Left renal pelvis (tissue), 4 donors: ENCODE measurements at places on chromosomes 6 and 20.

DNA sequence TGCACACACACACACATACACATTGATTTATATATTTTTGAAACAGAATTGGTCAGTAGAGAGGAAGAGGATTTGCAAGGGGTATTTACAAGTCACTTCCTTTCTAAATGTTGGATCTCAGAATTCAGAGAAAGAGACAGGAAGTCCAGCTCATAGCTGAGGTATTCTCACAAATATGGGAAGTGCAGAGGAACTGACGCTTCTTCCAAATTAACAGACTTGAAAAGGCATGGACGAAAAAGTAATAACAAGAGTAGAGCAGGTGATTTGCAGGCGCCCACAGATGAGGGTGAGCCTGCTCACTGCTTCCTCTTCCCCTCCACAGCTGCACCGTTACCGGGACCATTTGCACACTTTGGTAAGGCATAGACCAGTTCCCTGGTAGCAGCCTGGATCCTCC lies 246.4 kb downstream of the PHACTR1 start:
- no peak for DNase-seq

DNA sequence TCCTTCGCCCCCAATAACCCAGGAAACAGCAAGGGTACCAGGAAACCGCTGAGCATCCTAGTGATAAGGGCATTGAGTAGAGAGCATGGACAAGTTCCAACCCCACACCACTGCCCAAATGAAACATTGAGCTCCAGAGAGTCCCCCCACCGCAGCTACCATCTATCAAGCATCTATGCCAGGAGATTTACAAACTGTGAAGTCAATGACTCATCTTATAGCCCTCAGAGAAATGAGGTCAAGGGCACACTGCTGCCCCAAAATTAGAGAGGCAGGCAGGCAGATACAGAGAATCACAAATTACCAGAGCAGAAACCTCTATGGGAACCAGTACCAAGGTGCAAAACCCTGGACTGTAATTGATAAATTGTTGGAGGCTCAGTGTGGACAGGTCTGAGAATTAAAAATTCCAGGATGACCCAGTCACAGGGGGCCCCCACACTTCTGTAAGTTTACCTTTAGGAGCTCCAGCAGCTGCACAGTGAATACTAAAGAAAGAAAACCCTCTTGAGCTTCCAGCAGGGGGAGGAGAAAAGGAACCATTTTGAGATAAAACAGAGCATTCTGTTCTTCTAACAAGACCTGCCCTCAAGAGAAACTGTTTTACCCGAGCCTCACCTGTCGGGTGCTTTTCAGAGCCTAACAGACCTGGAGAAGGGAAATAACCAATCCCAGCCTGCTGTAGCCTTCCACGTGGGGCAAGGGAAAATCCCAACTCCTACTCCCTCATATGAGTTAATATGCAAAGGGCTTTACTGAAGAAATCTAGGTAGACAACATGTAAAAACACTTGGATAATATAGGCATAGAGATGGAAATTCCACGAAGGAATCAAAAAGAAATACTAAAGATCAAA lies 118.0 kb upstream of the ARID1B start:
- DNase-seq, result no peak

GRCh38 chr6:142303176-142303533 lies 1.3 kb downstream of the ADGRG6 start:
- DNase-seq, result no peak

DNA sequence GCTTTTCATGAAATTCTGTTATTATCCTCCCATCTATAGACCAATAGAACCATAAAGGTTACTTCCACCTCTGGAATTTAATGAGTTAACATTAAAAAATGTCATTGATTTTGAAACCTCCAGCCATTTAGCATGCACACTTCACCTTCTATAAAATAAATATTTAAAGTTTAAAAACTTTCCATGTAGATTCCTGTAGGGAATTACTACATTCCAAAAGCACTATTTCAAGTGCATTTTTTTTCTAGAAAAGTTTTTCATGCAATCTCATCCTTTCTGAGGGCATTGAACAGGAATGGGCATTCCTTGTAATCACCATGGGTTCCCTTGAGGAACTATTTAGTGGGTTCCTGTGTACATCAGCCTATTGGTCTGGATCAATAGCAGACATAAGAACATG lies 253.8 kb upstream of the RIN2 start:
- DNase-seq, result no peak

DNA sequence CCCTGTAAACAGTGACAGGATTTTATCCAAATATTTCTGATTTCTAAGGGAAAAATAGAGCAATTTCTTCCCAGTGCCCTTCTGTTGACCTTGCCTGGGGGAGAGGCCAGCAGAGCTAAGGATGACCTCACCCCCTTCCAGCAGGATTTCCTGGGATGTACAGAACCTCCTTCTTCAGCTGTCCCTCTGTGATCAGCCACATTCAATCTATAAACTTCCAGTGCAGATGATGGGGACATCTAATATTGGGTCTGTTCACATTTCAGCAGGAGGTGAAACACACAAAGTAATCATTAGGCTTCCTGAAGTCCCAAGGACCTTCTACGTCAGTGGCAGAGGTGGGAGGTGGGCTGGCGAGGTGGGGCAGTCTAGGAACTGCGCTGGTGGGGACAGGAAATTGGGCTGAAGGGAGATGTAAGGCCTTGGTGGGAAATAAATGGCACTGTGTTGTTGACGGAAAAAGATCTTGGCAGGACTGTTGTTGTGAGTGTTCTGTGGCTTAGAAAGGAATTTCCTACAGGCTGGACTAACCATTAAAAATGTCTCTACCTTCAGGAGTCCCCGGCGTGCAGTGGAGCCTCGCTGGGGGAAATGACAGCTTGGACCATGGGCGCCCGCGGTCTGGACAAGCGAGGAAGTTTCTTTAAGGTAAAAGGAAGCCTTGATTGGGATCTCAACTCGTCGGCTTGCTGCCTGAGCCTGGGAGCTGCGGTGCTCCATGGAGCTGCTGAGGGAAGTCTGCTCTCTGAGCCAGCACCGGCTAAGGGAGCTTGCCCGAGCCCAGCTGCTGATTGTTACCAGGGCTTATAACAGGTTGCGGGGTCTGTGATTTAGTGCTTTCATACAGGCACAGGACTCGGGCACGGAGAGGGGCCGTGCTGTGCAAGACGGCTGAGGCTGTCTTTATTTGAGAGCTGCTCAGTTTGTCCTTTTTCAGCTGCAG lies 127.9 kb upstream of the NAA20 start:
- DNase-seq, result peak; percentile 12
